NCI-H1436 (cell line): ENCODE measurements at places on chromosomes 3 and 15.

- no peak for DNase-seq
Measured at GRCh38 chr3:140292170-140292569, 357.2 kb downstream of the CLSTN2 start.

- no peak for DNase-seq
Measured at GRCh38 chr3:150583028-150583427, 20.1 kb upstream of the SELENOT start.

DNA sequence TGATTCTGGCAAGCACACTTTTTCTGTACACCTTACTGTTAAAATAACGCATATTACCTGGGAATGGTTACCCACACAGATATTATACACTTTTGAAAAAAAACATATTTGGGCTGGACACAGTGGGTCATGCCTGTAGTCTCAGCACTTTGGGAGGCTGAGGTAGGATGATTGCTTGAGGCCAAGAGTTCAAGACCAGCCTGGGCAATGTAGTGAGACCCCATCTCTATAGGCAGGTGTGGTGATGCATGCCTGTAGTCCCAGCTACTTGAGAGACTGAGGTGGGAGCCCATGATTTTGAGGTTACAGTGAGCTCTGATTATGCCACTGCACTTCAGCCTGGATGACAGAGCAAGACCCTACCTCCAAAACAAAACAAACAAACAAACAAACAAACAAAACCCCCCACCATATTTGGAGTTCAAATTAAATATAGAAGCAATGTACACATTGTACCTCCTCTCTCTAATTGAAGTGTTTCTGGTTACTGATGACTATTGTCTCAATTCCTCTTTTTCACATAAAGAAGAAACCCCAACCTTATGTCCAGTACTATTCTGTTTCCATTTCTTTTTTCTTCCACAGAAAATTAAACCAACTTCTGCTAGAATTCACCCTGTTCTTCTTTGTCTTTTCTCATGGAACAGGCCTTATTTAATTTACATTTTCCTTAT, 152.6 kb upstream of the UMPS start:
- DNase-seq: no peak

DNA sequence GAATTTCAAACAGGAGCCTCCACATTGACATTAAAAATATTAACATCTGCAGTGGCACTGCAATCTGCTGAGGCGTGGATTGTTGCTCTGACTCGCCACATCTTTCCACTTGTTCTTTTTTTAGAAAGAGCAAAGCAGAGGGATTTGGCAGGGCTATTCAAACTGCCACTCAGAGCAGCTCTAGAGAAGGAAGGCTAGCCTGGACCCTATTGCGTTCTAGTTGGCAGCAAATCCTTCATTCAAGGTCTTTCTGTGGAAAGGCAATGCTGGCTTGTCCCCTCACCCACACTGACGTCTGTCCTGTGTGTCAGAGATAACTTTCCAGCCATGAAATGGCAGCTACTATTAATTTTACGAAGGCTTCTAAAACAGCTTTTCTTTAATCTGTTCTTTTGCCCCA, 483.2 kb upstream of the SGO1 start:
- no peak for DNase-seq

GRCh38 chr15:74336061-74337005, 31.1 kb downstream of the CYP11A1 start:
- DNase-seq: no peak

DNA sequence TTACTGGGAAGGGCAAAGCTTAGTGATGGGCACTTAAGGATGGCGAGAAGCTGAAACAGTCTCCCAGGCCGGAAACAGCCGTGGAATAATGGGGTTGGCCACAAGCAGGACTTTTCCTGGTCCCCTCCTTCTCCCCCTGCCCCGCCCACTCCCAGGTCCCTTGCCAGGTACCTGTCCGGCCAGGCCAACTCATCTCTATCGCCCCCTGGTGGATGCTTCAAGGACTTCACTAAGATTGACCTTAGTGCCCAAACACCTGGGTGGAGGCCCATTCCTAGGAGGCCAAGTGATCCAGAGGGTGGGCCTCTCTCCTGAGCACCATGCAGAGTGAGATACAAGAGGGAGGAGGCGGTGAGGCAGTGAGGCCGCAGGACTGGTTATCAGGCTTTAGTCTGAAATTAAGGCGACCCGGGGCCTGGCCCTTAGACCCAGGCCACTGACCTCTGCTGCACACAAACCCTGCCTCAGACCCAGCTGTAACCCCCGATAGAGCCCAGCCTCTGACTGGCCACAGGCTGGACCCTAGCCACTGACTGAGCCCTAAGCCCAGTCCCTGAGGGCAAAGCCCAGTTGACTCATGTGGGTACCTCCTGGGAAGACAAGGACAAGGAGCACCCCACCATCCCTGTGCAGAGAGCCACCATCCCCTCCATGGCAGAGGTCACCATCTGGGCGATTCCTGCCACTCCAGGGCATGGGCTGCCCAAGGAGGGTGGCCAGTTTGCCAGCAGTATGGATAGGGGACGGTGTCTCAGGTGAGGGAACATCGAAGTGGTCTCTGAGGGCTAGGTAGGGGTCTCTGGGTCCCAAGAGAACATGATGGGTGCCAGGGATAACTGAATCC, 37.6 kb downstream of the VIPR1 start:
- no peak for DNase-seq

DNA sequence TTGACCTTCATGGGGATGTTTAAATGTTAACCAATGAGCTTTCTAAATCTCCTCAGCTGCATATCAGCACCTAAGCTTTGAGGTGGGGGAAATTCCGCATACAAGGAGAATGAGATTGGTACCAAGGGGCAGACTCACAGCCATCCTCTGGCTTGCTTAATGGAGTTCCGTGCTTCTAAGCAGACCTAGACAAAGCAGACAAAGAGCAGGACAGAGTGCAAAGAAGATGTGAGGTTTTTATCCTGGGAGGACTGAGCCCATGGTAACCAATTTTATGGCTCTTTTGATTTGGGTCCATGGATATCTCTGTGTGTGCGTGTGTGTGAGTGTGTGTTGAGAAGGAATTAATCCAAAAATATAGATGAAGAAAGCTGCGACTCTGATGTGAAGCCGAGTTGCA, 7.5 kb downstream of the TAFA4 start:
- no peak for DNase-seq

GRCh38 chr3:129336093-129336706, 57.5 kb downstream of the HMCES start:
- DNase-seq: no peak

DNA sequence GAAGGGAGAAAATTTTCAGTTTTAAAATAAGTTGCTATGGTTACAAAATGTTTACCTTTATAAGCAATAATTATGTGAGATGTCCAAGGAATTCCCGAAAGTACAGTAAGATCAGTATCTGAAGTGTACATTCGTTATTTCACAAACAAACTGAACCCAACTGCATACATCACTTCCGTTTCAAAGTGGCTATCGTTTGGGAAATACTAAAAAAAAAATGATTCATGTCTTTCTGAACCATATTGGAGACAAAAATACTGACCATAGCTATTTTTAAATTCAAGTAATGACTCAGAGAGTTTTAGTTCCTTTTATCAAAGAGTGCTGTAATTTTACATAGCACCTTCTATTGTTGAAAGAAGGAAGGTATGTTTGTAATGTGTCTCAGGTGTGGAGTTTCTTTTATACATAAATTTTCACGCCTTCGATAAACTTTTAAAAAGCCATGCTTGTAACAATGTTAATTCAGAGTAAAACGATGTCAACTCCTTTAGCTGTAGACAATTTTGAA, 8.0 kb upstream of the ANKRD28 start:
- no peak for DNase-seq

- no peak for DNase-seq
Measured at GRCh38 chr3:127589600-127590281, 792 bp downstream of the TPRA1 start.

DNA sequence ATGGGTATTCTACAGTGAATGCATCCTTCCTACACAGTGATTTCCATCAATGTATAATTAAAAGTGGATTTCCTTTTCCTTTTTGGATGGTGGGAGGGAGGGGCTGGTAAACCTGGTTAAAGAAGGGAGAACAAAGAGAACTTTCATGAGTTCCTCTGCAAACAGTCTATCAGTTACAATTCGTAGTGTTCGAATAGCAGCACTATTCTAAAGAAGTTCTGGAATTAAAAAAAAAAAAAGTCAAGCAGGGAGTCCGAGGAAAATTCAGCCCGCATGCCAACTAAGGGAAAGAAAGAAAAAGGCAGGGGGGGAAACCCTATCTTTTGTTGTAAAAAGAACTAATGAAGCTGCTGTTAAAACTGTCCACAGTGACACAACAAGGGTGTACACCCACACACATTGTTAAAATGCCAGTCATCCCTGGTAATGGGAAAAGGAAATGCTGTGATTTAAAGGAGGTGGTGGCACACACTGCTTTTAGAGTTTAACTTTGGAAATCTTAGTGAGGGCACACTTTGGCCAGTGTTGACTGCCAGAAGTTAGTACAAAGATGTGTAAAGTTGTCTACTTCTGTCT, 521.2 kb downstream of the ZIC1 start:
- DNase-seq: no peak
